ENCODE measurements at places on chromosomes 3 and 15.

DNA sequence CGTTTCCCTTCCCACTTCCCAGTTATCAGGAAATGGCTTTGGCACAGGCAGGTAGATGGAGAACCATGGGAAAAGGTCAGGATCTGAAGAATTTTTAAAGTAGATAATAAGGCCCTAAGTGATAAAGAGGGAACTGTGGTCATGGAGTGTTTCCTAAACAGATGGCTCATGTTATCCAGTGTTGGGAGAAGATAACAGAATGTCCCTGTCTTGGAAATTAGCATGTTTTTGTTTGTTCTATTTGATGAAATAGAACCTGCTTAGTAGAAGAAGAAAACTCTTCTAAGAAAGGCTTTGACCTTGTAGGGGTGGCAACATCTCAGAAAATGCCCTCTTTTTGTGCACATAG, 8.8 kb downstream of the LRRC3B start:
- DNase-seq, result no peak

DNA sequence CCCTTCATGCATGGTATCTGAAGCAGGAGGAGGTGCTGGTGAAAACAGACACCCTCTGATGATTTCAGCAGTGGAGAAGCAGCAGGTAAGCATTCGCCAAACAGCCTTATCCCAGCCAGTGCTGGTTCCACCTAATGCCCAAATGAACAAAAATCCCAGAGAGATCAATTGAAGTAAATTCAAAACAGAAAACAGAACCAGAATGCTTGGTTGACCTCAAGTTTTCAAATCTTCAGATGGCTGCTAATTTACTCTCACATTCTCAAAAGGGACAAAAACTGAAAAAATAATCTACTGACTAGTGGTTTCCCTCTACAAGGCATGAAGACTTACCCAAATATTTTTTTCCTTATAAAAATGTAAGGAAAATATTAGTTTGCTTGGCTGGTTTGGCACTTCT, 87.0 kb upstream of the MYO5C start:
- no peak for DNase-seq

GRCh38 chr3:9649791-9650521, 651 bp downstream of the MTMR14 start:
- DNase-seq, result no peak

GRCh38 chr15:72962054-72962702, 90.1 kb upstream of the NEO1 start:
- no peak for DNase-seq

DNA sequence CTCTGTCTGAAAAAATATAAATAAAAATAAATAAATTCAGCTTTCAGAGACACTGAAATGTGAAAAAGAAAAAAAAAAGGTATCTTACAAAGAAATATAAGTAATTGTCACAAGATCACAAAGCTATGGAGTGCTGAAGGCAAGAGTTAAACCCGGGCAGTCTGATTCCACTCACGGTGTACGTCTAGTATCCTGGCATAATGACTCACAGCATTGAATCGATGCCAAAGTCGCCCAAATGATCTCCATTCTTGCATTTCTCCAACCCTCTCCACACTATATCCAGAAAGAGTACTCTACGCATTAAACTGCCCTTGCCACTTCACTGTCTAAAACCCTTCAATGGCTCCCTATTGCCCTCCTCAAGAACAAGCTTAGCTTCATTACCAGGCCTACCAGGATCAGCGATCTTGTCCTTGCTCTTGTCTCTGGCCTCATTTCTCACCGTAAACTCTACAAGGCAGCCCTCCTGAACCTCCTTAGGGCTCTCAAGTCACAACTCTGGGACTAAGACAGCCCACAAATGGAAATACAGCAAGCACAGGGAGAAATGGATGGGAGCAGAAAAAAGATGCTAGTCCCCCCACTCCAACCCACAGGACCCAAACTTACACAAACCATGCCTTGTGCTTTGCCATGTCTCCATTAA, 7.7 kb downstream of the SUCLG2 start:
- peak; percentile 48 for DNase-seq

Data from astrocyte of the hippocampus (primary cell).